ENCODE measurements at places on chromosomes 1 and 21.
A peak's percentile ranks its signal among the peaks of the same experiment; 100 is the strongest.

DNA sequence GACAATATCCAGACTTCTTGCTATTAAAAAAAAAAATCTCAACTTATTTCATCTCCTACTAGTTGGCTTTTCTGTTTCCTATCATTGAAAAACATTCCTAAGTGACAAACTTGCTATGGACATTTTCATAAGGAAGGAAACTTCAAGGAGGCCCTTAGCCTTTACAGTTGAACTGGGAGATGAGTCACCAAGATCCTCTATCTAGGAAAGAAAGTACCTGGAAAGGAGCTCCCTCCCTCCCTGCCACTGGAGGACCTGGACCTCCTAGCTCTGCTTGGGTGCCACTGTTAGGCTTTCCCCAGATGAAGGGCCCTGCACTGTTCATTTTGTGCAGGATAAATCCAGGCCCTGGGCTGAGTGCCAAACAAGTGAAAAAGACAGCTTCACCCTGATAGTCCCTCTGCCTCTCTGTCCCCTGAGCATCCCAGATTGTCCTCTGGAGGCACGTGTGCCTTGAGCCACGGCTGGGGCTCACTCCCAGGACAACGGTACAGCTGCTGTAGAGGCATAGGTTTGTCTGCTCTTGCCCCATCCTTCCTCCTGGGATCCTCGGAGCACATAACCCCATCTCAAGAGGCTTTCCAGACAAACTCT lies 40.2 kb upstream of the SOX13 start:
- DNase-seq: no peak

DNA sequence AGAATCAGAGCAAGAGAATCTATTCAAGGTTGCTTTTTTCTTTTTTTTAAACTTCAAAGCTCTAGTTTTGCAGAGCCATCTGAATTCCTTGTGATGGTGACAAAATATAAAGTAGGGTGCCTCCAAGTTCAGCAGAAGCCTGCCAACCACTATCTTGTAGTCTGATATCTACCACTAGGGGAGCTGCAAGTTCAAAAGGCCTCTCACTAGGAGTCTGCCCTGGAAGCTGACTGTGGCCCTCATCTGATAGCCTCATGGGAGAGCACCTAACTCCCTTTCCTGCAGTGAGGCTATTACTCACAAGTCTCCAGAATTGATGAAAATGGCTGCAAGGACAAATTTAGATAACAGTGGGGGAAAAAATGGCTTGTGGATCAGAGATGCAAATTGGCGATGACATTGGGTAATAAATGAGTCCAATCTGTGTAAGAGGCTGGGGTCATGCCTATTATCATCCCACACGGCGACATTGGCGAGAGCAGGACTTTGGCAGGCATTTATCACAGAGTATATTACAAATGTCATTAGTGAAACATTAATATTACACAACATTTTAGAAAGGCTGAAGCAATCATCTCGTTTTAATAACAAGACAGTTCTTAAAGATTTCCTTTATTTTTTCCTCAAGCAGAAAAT lies 10.7 kb upstream of the ZP4 start:
- DNase-seq: no peak

GRCh38 chr21:31176725-31177124 lies 138.4 kb upstream of the KRTAP19-8 start:
- no peak for DNase-seq

GRCh38 chr21:14542638-14543037 lies 3.5 kb downstream of the SAMSN1 start:
- DNase-seq: no peak

DNA sequence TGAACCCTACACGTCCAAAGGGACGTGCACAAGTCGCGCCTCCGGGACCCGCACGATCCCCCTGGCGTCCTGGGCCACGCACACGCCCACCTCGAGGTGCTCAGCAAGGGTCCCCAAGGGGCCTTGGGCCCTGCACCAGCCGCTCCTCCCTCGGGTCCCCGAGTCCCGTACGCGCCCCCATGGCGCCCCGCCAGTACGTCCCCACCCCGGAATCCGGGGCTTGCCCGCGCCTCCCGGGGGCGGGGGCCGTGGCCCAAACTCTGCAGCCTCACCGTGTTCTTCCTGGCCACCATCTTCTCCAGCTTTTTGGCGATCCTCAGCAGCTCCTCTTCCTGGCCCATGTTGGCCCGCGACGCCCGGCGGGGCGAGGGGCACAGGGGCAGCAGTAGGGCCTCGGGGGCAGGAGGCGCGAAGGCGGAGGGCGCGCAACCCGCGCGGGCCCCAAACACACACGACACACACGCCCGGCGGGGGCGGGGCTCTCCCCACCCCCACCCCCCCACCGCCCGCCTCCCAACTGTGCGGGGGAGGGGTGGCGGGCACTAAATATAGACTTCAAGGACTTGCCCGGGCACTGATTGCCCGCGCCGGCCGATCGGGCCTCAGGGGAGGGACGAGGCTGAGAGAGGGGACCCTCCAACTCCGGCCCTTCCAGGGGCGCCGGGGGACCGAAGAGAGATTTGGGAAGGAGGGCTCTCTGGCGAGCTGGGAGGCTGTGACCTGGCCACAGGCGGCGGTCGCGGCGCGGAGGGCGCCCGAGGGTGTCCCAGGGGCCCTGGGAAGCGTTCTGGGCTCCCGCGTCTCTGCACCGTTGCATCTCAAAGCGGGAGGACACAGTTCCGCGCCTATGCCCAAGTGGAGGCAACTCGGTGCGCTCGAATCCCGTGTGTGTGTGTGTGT lies at the start of gene TCEA3:
TSS of gene TCEA3 (minus strand) at position 456 of the 900 bp plus-strand sequence. CDS start at position 341, 115 bp downstream.
- no peak for DNase-seq

DNA sequence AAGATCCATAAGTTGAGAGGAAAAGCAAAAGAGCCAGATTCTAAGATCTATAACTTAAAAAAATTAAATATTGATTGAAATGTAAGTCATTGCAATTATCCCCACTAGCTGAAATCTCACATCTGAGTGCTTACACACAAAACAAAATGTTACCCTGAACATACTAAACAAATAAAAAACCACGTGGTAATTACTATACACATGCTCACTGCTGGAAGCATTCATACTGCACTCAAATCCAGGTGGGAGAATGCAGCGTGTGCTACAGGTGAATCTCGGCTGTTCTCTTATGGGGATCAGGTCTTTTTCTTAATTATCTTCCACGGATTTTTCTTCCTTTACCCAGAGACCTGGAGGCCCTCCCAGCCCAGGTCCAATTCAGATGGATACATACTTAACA lies 74.3 kb downstream of the SDC3 start:
- DNase-seq: no peak

DNA sequence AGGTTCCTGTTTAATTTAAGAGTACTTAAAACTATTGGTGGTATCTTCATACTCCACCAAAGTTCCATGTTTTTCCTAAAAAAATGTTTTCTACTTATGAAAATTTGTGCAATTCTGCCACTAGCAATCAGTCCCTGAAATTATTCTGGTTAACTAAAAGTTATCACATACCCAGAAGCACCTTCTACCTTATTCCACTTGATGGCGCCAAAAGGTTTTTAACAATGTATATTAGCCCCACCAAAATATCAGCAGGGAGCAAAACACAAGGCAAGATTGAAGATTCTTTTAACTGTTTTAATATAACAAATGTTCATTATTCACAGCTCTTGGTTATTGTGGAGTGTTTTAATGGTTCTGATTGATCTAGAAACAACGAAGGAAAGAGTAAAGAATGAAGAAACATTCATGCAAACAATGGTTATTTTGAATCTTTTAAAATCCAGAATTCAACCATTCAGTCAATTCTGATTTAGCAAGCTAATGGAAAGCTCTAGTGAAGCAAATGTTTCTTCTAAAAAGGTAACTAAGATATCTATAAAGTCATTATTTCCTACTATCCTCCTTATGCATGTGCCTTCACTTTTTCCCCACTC lies 67.2 kb downstream of the TTLL7 start:
- DNase-seq: peak; percentile 19

DNA sequence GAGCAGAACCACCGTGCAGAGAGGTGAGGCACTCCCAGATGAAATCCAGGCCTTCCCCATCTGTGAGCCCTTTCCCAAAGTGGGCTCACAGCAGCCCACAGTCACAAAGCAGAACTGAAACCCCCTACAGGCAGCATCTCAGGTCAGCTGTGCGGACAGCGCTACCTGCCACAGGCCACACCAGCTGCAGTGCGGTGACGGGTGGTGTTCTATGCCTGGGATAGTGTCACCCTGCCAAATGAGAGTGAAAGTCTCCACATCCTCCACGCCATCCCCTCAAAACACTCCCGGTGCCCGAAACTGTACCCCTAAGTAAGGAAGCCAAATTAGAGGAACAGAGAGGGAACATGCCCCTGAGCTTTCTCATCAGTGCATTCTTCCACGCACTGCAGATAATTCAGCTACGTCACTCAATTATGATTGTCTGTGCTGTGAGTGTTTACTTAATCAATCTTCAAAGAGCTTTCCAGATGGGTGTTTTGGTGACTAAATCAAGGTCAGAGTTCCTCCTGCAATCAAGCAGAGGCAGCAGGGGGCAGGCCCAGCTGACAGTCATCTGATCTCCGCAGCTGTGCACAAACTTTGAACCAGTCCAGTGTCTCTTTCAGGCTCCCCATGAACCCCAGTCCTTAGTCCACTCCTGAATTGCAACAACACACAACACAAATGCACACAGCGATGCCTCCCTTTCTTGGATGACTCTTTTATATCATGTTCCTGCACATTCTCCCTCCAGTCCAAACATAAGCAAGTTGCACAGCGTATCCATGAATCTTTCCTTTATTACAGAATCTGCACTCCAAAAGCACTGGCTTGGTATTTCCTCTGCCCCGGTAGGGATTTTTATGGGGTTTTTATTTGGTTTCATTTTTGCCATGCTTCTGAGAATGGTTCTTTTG lies 150.0 kb downstream of the TOMM20 start:
- DNase-seq: no peak

All from hematopoietic multipotent progenitor cell treated with erythropoietin and hydrocortisone succinate and interleukin-3 and kit ligand, for 17 days (in vitro differentiated cells).